Stimulated activated CD4-positive, alpha-beta T cell treated with anti-CD3 and anti-CD28 coated beads, Interleukin-4, amount 100 ng/mL, for 48 hours (primary cell): ENCODE measurements at places on chromosomes 4 and X.
A peak's percentile ranks its signal among the peaks of the same experiment; 100 is the strongest.

DNA sequence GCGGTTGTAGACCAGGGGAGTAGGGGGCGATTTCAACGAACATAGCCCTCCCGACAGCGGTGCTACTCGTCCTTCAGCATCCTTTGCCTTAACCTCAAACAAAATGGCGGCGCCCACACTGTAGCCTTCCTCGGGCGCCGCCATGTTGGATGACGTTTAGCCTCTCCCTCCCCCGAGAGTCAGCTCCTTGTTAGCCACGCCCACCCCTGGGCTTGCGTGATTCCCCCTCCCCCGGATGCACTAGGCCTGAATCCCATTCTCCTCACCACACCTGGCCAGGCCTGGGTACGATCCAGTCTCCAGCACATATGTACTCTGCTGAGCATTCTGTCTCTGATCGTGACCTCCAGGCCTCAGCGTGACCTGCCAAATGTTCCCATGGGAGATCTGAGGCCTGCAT lies 49.0 kb upstream of the ZNF157 start:
- no peak for DNase-seq

DNA sequence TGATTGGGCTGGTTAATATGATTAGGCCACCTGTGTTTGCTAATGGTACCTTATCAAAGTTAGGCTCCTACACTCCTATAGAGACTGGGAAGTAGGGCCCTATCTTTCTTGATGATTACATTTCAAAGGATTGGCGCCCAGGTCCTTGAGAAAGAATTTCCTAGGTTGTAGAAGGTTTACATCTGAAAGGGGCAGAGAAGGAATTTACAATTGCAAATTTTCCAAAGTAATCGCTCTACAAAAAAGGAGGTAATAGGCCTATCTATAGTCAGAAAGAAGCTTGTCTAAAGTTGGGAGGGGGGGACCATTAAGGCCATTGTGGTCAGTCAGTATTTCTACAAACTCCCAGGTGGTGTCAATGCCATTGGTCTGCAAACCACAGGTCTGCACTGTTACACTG lies 638.4 kb downstream of the IL1RAPL1 start:
- no peak for DNase-seq

GRCh38 chr4:76174216-76174615 lies 26.0 kb upstream of the NUP54 start:
- no peak for DNase-seq

DNA sequence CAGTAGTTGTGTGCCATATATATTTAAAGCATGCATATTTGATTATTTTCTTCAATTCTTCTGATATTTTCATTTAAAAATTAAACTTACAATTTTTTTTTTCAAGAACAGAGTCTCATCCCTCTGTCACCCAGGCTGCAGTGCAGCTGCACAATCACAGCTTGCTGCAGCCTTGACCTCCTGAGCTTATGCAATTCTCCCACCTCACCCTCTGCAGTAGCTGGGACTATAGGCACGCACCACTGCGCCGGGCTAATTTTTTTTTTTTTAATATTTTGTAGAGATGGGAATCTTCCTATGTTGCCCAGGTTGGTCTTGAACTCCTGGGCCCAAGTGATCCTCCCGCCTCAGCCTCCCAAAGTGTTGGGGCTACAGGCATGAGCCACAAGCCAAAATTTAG lies 5.8 kb upstream of the DCLK2 start:
- no peak for DNase-seq

DNA sequence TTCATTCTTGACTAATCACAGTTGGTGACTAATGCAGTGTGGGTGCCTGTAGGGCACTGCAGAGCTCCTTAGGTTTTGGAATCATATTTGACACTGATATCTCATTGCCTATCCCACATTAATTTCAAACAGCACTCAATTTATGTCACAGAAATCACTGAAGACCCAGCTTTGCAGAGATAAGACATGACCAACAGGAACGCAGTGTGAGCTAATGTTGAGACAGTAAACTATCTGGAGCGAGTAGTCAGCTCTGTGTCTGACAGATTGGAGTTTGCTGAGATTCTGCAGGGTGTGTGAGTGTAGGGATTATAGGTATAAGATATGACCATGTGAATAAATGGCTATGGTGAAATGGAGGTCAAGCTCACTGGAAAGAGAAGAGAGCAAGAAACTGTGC lies 1586.1 kb upstream of the AGA start:
- DNase-seq = no peak

DNA sequence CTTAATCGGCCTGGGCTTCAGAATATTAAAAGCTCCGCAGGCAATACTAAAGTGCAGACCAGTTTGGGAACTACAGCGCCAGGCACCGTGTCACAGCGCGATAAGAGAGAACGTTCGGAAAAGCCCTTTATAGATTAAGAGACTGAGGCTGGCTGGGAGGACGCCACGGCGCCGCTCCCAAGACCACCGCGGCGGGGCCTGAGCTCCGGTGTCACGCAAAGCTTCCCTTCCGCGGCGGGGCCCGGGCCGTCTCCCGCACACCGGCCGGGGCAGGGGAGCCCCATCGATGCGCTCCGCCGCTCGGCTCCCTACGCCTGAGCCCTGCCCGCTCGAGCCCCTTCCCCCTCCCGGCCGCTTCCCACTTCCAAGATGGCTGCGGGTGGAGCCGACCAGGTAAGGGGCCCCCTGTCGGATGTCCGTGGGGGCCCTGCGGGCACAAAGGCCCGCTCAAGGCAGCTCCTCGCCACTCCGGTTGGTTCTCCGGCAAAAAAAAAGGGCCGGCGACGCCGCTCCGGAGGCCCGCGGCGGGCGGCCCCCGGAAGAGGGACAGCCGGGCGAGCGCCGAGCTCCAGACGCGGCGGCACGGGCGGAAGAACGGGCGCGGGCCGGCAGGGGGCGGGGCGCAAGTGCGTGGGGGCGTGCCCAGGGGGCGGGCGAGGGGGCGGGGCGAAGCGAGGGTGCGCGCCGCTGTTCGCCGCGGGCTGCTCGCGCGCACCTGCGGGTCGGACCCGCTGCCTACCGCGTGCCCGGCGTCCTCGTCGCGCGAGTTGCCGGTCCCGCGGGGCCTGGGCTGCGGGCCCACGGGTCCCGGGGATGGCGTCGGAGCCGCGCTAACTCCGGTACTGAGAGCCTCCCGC lies at the start of gene TBC1D14:
Gene TBC1D14 (plus strand): TSS at position 714 of the 857 bp plus-strand sequence. CDS start 13,564 bp downstream, outside the sequence.
- peak; percentile 83 for DNase-seq

- DNase-seq = no peak
These were observed 56.3 kb downstream of the RGS12 start for GRCh38 chr4:3349116-3349515.

- no peak for DNase-seq
These were observed 306.2 kb upstream of the CASK start for GRCh38 chrX:42229533-42229932.

DNA sequence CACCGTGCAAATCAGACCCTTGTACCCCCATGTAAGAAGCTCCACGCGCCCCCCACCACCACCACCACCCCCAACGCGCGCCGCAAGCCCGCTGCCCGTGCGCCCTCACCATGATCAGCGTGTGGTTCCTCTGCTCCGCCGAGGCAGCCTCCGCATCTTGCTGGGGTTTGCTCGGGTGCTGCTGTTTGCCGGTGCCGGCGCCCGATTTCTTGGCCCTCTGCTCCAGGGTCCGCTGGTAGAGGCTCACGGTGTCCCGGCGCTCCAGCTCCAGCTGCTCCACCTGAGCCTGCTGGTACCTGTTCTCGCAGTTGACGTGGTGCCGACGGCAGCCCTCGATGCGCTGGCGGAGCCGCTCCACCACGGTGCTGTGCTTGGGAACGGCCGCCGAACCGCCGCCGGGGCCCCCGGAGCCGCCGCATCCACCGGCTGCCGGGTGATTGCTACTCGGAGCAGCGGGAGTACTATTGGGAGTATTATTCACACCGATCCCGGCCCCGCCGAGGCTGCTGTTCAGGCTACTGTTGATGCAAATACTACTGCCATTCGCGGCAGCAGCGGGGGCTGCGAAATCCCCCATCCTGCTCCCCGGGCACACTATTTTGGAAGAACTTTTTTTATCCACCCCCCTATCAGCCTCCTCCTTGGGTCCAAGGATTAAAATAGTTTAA lies 1.1 kb downstream of the MAML3 start:
- DNase-seq = no peak

DNA sequence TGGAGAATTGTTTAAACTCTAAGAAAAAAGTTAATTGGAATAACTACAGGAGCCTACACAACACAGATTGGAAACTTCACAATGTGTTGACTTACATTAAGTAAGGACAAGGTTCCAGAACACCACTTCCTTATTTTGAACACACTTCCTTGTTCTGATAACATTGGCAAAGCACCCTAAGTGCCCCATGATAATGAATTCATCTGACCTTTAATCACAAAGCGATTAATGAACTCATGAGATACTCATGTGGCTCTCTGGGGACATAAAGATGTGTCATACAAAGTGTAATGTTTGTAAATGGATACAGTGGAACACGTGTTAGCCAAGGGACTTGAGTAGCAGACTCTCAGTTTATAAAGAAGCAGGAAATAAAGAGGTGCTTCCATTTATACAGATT lies 69.0 kb upstream of the ATOH1 start:
- no peak for DNase-seq

DNA sequence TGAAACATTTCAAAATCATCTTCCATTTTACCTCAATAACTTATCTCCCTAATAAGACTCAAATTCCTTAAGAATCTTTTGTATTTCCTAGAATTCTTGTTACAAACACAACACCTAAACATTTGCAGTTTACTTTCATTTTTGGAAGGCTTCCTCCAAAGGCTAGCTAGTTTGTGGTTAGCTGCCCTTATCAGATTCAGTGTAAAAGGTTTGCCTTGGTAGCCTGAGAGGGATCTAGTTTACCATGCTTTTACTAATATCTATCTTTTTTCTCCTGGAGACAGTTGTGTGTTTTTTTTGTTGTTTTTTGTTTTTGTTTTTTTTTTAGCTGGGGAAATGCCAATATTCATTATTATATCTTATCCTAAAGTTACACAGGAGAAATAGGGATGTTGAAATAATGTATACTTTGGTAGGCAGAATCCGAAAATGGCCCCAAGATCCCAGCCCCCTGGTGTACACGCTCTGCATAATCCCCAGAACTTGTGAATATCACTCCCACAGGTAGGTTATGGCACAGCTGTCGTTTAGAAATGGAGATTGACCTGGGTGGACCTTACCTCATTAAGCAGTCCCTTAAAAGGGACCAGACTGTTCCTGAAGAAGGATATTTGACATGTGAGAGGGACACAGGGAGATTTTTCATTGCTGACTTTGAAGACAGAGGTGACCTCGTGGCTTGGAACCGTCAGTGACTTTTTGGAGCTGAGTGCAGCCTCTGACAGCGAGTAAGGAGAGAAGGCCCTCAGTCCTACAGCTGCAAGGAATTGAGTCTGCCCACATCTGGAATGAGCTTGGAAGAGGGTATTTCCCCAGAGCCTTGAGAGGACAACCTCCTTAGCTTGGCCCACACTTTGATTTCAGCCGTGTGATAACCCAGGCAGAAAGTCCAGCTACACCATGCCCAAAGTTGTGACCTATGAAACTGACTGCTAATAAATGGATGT lies 33.4 kb downstream of the SEPTIN11 start:
- no peak for DNase-seq

GRCh38 chr4:145545031-145545430 lies 63.4 kb downstream of the SMAD1 start:
- no peak for DNase-seq

DNA sequence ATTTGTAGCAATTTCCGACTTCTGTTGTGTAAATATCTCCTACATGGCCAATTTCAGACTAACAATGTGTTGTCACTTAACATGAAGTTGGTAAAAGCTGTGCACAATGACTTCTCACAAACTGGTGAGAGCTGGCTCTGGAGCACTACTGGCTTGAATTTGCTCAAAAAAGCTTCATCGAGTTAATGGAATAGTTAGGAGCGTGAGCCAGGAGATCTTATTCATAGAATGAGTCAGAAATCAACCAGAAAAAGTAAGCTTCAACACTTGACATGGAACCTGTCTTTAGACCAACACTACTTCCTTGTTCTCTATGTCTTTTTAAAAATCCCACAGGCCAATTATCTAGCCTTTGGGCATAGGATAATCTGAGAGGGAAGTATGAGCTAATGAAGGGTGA lies 7.9 kb upstream of the CHRDL1 start:
- no peak for DNase-seq

DNA sequence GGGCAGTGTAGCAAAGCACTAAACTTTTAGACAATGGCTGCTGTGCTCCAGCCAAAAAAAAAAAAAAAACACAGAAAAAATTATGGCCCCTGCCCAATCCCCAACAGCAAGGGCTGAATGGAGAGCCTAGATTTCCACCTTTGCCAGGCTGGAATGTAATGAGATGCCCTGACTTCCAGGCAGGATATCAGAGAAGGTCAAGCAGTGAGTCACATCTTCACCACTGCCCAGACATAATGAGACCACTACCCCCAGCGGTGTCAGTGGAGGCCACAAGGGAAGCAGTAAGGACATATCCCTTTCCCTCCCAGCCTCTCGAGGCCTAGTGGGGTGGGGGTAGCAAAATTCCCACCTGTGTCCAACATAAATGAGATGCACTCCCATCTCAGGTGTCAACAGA lies 216.3 kb upstream of the LEF1 start:
- DNase-seq = no peak

DNA sequence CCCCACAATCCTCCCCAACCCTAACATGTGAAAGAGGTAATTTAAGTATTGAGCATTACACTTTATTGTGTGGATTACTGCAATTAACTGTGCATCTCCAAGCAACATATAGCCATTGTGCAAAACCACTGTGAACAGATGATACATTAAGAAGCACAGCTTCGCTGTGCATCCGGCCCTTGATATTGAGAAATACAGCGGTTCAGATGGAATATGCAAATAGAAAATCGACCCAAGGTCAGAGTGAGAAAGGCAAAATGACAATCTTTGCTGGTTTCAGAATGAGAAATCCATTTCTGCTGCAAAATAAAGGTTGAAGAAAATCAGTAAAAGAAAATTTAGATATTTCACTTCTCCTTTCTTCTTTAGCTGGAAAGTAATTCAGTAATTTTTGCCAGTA lies 805.9 kb upstream of the GRID2 start:
- DNase-seq = no peak

GRCh38 chr4:168527560-168527959 lies 30.7 kb downstream of the PALLD start:
- DNase-seq = no peak

DNA sequence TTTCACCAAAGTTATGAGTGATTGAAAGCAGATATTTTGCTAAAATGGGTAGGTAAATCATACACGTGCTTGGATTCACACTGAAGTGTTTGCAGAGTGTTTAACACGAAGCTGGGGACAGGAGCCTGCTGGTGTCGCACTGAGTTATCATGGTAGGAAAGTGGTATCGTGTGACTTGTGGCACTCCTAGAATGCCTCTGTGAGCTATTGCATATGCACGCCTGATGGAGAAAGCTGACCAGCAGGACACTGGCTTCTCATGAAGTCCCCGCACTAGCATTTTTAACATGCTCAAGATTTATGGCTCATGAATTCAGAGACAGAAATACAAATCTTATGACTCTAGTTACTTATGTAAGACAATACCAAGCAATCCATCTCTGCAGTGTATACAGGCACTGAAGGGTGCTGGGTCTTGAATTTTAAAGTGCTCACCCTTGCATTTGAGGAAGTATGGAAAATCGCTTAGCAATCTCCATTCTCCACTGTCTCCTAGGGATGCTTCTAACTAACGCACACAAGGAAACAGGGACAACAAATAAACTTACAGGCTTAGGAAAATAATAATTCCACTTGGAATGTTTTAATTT lies 19.8 kb downstream of the VCX3B start:
- DNase-seq = no peak

GRCh38 chrX:30561191-30561590 lies 16.4 kb downstream of the TASL start:
- DNase-seq = no peak

GRCh38 chr4:53455766-53456165 lies 78.3 kb downstream of the FIP1L1 start:
- no peak for DNase-seq

- DNase-seq = no peak
These were observed 263.6 kb downstream of the PTTG2 start for GRCh38 chr4:38223782-38224236.

- DNase-seq = no peak
These were observed 4.0 kb upstream of the CCNG2 start for GRCh38 chr4:77153006-77153405.
